ENCODE measurements at places on chromosomes 3 and 15. TPM values are rescaled to one million over a fixed set of nuclear protein-coding genes. Genes with fewer than 3 reads are reported as not detected.

DNA sequence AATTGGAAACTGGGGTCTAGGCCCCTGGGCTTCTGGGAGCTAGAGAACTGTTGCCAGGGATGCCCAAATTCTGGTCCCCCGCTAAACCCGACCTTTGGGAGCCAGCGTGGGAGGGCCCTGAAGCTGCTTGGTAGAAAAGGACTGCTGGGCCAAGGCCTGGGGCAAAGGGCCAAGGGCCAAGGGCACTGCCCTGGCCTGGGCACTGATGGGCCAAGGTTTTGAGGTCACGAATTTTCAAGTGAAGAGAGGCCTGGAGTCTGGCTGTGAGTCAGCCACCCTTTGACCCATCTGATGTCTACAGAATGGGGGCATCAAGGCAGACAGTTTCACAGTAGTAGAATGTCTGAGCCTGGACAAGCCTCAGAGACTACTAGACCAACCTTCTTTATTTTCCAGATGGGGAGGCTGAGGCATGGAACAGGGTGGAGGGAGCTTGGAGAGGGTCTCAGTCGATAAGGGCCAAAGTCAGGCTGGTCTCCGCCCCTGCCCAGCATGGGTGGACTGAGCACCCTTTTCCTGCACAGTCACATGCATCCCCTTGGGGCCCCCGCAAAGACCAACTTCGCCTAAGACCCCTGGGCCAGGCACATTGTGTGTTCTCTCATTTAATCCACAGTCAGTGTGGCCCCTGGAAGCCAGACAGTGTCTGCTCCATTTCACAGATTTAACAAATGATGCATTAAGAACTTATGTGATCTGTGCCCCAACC is 66.3 kb downstream of the ATP2B2 start:
- DNase-seq: no peak
- no peaks in the 10 kb centered on the region for H3K4me1 ChIP-seq
- no peaks in the 10 kb centered on the region for H3K36me3 ChIP-seq

- peak overlapping the region; percentile 95 for H3K27ac ChIP-seq
- peaks cover 32% of the 10 kb centered on the region for H3K4me1 ChIP-seq
- no peaks in the 10 kb centered on the region for H3K27me3 ChIP-seq
- DNase-seq: peak; percentile 80
- no peaks in the 10 kb centered on the region for H3K36me3 ChIP-seq
- no peak overlapping the region for H3K4me3 ChIP-seq
Measured at GRCh38 chr3:70264122-70264780, 48.2 kb downstream of the MDFIC2 start.

- peaks cover 16% of the 10 kb centered on the region for H3K4me1 ChIP-seq
Measured at GRCh38 chr3:149609595-149609994, 48.2 kb downstream of the WWTR1 start.

DNA sequence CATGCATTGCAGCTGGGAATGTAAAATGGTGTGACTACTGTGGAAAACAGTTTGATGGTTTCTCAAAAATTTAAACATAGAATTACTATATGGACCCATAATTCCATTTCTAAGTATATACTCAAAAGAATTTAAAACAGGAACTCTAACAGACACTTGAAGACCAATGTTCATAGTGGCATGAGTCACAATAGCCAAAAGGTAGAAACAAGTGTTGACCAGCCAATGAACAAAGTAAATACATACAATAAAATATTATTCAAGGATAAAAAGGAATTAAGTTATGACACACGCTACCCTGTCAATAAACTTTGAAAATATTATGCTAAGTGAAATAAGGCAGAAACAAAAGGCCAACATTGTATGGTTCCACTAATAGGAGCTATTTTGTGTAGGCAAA is 357.4 kb upstream of the IL12A start:
- peaks cover 82% of the 10 kb centered on the region for H3K4me1 ChIP-seq
- no peaks in the 10 kb centered on the region for H3K27me3 ChIP-seq
- no peak overlapping the region for H3K27ac ChIP-seq

DNA sequence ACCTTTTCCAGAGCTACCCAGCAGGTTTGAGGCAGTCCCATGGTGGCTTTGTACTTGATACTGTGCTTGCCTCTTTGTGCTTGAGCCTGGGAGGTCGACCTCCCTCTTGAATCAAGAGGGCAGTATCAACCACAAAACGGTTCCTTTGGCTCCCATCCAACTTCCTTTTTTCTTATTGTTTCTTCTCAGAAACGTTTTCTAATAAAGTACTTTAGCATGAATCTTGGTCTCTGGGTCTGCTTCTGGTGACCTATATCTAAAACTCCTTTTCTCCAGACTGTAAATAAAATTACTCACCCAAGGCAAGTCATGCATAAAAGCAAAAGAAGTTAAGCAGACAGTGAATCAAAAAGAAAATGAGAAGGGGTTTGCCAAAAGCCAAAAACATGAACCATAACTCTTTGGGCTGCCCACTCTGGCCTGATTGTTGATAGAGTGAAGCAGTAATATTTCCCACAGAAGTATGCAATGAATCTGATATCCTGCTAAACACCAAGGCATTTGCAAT is 112.2 kb upstream of the SLC4A7 start:
- H3K36me3 ChIP-seq: no peaks in the 10 kb centered on the region
- DNase-seq: peak; percentile 69
- H3K4me1 ChIP-seq: peaks cover 25% of the 10 kb centered on the region
- H3K27me3 ChIP-seq: no peaks in the 10 kb centered on the region

- no peak overlapping the region for H3K4me3 ChIP-seq
- H3K4me1 ChIP-seq: no peaks in the 10 kb centered on the region
- H3K27ac ChIP-seq: no peak overlapping the region
- DNase-seq: peak; percentile 6
Measured at GRCh38 chr3:81195478-81195877, 566.0 kb downstream of the GBE1 start.

SCG3 gene
- total RNA-seq: not detected

- no peak overlapping the region for H3K4me3 ChIP-seq
- H3K4me1 ChIP-seq: no peaks in the 10 kb centered on the region
- peaks cover 7% of the 10 kb centered on the region for H3K36me3 ChIP-seq
- H3K27ac ChIP-seq: no peak overlapping the region
Measured at GRCh38 chr15:28132524-28133275, 33.6 kb upstream of the OCA2 start.

GRCh38 chr3:50574444-50574831 is 5.1 kb downstream of the HEMK1 start:
- DNase-seq: no peak
- H3K4me1 ChIP-seq: peaks cover 8% of the 10 kb centered on the region
- H3K36me3 ChIP-seq: peaks cover 3% of the 10 kb centered on the region
- no peaks in the 10 kb centered on the region for H3K27me3 ChIP-seq
- no peak overlapping the region for H3K4me3 ChIP-seq
- H3K27ac ChIP-seq: no peak overlapping the region

GRCh38 chr15:42732095-42732827 is 4.7 kb downstream of the CDAN1 start:
- H3K27me3 ChIP-seq: no peaks in the 10 kb centered on the region
- no peak overlapping the region for H3K27ac ChIP-seq
- no peak overlapping the region for H3K4me3 ChIP-seq
- DNase-seq: no peak
- peaks cover 8% of the 10 kb centered on the region for H3K4me1 ChIP-seq

GRCh38 chr3:105093371-105094252 is 273.1 kb upstream of the ALCAM start:
- no peaks in the 10 kb centered on the region for H3K36me3 ChIP-seq
- no peak for DNase-seq
- H3K4me1 ChIP-seq: peaks cover 16% of the 10 kb centered on the region
- no peak overlapping the region for H3K4me3 ChIP-seq

GRCh38 chr3:18346097-18346496 is 79.0 kb downstream of the SATB1 start:
- no peak overlapping the region for H3K27ac ChIP-seq
- no peak for DNase-seq
- no peaks in the 10 kb centered on the region for H3K27me3 ChIP-seq
- no peak overlapping the region for H3K4me3 ChIP-seq

- H3K27me3 ChIP-seq: no peaks in the 10 kb centered on the region
- peak within 1 kb of the TSS; percentile 58 for H3K4me3 ChIP-seq
- H3K36me3 ChIP-seq: no peaks in the 10 kb centered on the region
- H3K4me1 ChIP-seq: peaks cover 36% of the 10 kb centered on the region
- H3K27ac ChIP-seq: peak within 1 kb of the TSS; percentile 98
- peak; percentile 95 for DNase-seq
Measured at GRCh38 chr3:132317229-132317948, at the start of gene ACP3. Gene ACP3, plus strand, starts transcription at chr3:132317407. Its CDS starts 50 bp downstream, at chr3:132317457.

DNA sequence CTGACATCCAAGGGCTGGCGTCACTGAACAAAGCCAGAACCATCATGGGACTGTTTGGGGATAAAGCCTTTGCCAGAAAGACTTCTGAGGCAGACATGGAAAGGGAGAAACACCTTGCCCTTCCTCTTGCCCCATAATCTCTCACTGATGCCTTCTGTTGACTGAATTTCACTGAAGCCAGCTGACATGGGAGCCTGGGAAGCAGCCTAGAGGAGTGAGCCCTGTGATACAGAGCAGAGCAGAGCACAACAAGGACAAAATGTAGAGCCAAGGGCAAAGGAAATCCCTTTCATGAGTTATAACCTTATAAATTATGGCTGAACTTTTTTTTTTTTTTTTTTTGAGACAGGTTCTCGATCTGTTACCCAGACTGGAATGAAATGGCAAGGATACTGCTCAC is 9.8 kb upstream of the CNOT10 start:
- H3K27ac ChIP-seq: no peak overlapping the region
- no peak for DNase-seq
- no peak overlapping the region for H3K4me3 ChIP-seq
- H3K4me1 ChIP-seq: no peaks in the 10 kb centered on the region
- no peaks in the 10 kb centered on the region for H3K36me3 ChIP-seq

- H3K27ac ChIP-seq: no peak overlapping the region
- no peak for DNase-seq
- H3K27me3 ChIP-seq: peaks cover 57% of the 10 kb centered on the region
- no peaks in the 10 kb centered on the region for H3K4me1 ChIP-seq
- H3K36me3 ChIP-seq: no peaks in the 10 kb centered on the region
- no peak overlapping the region for H3K4me3 ChIP-seq
Measured at GRCh38 chr15:79091204-79091867, 756 bp upstream of the RASGRF1 start.

DNA sequence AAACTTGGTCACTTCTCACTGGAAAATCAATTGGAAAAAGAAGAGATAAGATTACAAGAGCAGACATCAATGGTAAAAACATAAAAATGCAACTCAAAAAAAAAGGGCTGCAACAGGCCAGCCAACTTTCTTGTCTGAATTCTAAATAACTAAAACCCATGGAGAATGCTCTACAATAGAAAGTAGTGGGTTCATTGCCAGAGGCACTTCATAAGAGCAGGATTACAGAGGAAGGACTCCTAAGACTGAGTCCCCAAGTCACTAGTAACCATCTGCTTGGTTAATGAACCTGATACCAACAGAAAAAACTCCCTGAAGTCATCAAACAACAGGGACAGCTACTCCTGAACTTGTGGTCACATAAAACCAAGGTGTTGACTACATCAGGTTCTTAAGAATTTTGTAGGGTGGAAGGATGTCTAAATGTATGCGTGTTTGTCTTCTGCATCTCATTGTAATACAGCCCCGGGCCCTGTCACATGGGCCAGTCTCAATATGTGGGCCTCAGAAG is 148.6 kb downstream of the IMPG2 start:
- no peak overlapping the region for H3K4me3 ChIP-seq
- H3K27me3 ChIP-seq: no peaks in the 10 kb centered on the region
- no peak for DNase-seq
- H3K27ac ChIP-seq: no peak overlapping the region

GPR62 gene
- total RNA-seq: not detected

GRCh38 chr3:40771112-40771511 is 246.4 kb downstream of the ZNF621 start:
- H3K4me3 ChIP-seq: no peak overlapping the region
- H3K4me1 ChIP-seq: no peaks in the 10 kb centered on the region
- peaks cover 19% of the 10 kb centered on the region for H3K27me3 ChIP-seq
- DNase-seq: no peak
- no peaks in the 10 kb centered on the region for H3K36me3 ChIP-seq
- no peak overlapping the region for H3K27ac ChIP-seq

- H3K27ac ChIP-seq: no peak overlapping the region
- H3K4me3 ChIP-seq: no peak overlapping the region
- H3K27me3 ChIP-seq: no peaks in the 10 kb centered on the region
- H3K4me1 ChIP-seq: no peaks in the 10 kb centered on the region
- no peaks in the 10 kb centered on the region for H3K36me3 ChIP-seq
Measured at GRCh38 chr3:13788522-13789424, 91.1 kb downstream of the WNT7A start.

- no peak overlapping the region for H3K27ac ChIP-seq
- H3K27me3 ChIP-seq: peaks cover 85% of the 10 kb centered on the region
- no peak overlapping the region for H3K4me3 ChIP-seq
- H3K36me3 ChIP-seq: no peaks in the 10 kb centered on the region
- DNase-seq: no peak
Measured at GRCh38 chr3:193124861-193125260, 116.2 kb upstream of the PLAAT1 start.

GRCh38 chr3:4680227-4680691 is 187.1 kb downstream of the ITPR1 start:
- no peaks in the 10 kb centered on the region for H3K4me1 ChIP-seq
- H3K4me3 ChIP-seq: no peak overlapping the region
- no peak for DNase-seq
- H3K27me3 ChIP-seq: no peaks in the 10 kb centered on the region
- H3K27ac ChIP-seq: no peak overlapping the region

PEX5L gene
- 0.69 TPM for total RNA-seq

PLCH1 gene
- total RNA-seq: 4.1 TPM

ALPK3 gene
- total RNA-seq: 6.9 TPM

- H3K36me3 ChIP-seq: no peaks in the 10 kb centered on the region
- peaks cover 12% of the 10 kb centered on the region for H3K4me1 ChIP-seq
- peak; percentile 58 for DNase-seq
- peak overlapping the region; percentile 63 for H3K27ac ChIP-seq
Measured at GRCh38 chr15:48913141-48913540, 35.2 kb downstream of the EID1 start.

FBXO40 gene
- total RNA-seq: not detected

GRCh38 chr3:121748680-121749275 is 763 bp downstream of the GOLGB1 start:
- H3K4me3 ChIP-seq: peak overlapping the region; percentile 86
- no peaks in the 10 kb centered on the region for H3K36me3 ChIP-seq
- peaks cover 19% of the 10 kb centered on the region for H3K4me1 ChIP-seq
- H3K27ac ChIP-seq: peak overlapping the region; percentile 57
- peak; percentile 61 for DNase-seq

UBP1 gene
- 57.5 TPM for total RNA-seq

CLEC3B gene
- total RNA-seq: not detected

CSK gene
- total RNA-seq: 38.0 TPM

CCR3 gene
- not detected for total RNA-seq

PLA1A gene
- total RNA-seq: 0.36 TPM

MESP1 gene
- 32.9 TPM for total RNA-seq

ACKR4 gene
- total RNA-seq: not detected

SLC12A8 gene
- total RNA-seq: 11.7 TPM

CPNE9 gene
- 0.07 TPM for total RNA-seq

ESYT3 gene
- total RNA-seq: 1.6 TPM

- H3K4me3 ChIP-seq: no peak overlapping the region
- H3K36me3 ChIP-seq: no peaks in the 10 kb centered on the region
- H3K27me3 ChIP-seq: no peaks in the 10 kb centered on the region
- H3K27ac ChIP-seq: no peak overlapping the region
- no peak for DNase-seq
- H3K4me1 ChIP-seq: no peaks in the 10 kb centered on the region
Measured at GRCh38 chr3:135082706-135083105, 287.6 kb downstream of the EPHB1 start.
